ENCODE measurements at places on chromosomes 11 and 22.

DNA sequence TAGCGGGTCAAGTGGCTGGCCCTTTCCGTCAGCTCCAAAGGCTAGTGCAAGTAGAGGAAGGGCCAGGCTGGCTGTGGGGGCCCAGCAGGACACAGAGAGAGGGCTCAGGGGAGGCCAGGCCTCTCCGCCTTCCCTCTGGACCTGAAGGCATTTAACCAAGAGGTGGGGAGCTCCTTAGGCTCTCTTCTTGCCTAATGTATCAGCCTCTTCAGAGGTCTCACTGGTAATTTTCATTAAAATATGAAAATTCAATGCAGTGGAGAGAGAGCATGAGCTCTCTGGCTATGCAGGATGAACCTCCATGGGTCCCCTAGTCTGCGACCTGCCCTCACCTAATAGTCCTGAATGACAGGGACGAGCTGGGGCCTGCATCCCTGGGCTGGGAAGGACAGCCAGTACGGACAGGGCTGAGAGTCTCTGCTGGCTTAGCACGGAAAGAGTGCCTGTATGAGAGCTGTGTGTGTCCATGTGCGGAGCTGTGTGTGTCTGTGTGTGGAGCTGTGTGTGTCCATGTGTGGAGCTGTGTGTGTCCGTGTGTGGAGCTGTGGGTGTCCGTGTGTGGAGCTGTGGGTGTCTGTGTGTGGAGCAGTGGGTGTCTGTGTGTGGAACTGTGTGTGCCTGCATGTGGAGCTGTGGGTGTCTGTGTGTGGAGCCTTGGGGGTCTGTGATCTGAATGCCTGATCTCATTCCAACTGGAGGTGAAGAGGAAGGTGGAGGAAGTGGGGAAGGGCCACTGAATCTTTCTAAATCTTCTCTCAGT lies 2.4 kb downstream of the ALX4 start:
- DNase-seq, result no peak

GRCh38 chr11:59285716-59286260 lies 72.9 kb upstream of the OR5AN1 start:
- no peak for DNase-seq

- no peak for DNase-seq
Observed at GRCh38 chr11:116840746-116841296, 3.4 kb upstream of the APOA1 start.

DNA sequence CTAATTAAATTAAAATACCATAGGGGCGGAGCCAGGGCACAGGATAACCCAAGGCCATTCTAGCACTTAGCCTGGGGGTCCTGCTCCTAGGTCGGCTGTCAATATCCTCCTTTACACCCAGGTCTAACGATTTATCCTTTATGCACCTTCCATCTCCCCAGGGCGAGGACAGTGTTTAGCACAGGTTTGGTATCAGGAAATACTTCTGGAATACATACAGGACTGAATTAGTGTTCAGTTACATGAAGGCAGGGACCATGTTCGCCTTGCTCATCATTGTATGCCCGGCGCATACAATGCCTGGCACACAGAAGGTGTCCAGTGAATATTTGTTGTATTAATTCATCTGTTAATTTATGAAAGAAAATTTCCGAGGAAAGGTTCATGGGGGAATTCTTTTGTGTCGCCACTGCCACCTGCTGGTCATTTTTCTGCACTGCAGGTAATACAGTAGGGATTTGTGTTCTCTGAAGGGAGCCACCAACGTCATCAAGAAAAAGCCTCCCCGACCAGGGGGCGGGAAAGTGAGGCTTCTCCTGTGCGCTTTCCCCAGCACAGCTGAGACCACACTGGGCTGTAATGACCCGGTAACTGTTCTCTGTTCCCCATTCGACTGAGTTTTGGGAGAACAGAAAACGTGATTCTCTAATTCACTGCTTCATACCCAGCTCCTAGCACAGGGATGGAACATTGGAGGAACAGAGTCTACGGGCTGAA lies 68.7 kb upstream of the ASPHD2 start:
- peak; percentile 86 for DNase-seq

GRCh38 chr11:134374891-134375550 lies 37.0 kb downstream of the B3GAT1 start:
- no peak for DNase-seq

DNA sequence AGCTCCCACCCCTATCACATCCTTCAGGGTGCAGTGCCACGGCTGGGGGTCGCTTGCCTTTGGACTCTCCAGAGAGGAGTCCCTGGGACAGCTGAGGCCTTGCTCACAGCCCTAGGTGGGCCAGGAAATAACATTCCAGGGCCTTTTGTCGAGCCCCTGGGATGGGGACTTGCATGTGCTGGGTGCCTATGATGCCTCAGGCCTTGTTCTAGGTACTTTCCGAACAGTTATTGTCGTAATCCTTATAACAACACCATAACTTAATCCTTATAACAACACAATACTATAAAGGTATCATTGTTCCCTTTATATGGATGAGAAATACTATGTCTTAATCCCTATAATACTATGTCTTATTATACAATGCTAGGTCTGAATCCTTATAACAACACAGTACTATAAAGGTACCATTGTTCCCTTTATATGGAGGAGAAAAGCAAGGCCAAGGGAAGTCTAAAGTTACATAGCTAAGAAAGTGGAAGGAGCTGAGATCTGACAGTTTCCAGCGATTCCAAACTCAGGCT lies 236.5 kb downstream of the ST3GAL4 start:
- no peak for DNase-seq

All from tongue (tissue), 3 donors.